A172 (cell line): ENCODE measurements at places on chromosomes 7 and 10.

DNA sequence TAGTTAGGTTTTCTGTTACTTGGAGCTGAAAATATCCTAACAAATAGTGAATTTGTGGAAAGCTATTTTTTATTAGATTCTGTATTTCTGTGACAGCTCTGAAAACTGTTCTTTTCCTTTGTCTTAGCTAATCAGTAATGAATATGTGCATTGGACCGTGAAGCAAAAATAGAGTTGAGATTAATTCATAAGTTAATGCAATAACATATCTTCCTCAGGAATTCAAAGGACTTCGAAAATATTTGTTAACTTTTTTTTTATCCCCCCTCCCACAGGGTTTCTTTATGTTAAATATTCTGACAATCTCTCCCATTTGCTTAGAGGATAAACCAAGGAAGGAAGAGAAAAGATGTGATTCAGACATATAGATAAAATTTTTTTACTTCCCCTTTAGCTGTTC, 101.4 kb downstream of the PODXL start:
- DNase-seq, result no peak

DNA sequence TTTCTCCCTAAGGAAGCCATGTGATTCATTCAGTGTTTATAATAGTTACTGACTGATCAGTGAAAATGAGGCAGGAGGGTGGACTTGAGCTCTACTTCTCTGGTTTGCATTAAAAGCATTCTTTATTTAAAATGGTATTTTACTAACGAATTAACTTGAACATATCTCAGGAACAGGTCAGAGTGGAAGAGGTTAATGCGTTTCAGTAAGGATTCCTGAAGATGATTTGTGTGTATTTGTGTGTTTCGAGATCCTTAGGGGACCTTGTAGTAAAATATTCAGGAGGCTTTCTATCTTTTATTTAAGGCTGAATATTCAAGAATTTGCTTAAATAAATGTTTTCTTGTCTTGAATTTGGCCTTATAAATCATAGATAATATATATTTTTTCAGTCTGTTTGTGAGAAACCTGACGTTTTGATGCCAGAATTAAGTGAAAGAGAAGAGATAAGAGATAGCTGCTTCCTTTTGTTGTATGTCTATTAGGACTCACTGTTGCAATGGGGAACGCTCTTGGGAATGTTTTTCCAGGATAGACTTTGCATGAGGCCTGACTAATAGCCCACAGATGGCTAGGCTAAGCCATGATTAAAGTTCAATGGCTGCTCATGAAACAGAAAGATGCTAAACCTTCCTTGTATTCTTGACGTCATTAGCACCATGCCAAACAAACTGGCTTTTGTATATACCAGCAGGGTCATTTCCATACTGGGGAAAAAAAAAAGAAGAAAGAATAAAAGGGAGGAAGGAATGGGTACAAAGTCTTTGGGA, 93.8 kb upstream of the MTPN start:
- DNase-seq, result no peak

DNA sequence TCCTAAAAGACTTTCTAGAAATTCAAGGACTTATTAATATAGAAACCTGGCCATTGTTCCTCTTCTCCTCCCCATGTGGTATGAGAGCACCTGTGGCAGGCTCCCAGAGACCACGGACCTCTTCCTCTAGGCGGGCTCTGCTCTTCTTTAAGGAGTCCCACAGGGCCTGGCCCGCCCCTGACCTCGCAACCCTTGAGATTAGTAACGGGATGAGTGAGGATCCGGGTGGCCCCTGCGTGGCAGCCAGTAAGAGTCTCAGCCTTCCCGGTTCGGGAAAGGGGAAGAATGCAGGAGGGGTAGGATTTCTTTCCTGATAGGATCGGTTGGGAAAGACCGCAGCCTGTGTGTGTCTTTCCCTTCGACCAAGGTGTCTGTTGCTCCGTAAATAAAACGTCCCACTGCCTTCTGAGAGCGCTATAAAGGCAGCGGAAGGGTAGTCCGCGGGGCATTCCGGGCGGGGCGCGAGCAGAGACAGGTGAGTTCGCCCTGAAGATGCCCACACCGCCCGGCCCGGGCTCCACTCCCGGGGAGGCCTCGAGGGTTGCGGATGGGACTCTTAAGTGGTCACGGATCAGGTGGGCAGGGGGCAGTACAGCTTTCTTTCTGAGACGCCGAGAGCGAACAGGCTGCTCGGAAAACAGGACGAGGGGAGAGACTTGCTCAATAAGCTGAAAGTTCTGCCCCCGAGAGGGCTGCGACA, at the start of gene SLC26A4:
SLC26A4 (plus strand) TSS at position 448 of the 700 bp plus-strand sequence. CDS start 814 bp downstream, outside the sequence.
- DNase-seq, result no peak

DNA sequence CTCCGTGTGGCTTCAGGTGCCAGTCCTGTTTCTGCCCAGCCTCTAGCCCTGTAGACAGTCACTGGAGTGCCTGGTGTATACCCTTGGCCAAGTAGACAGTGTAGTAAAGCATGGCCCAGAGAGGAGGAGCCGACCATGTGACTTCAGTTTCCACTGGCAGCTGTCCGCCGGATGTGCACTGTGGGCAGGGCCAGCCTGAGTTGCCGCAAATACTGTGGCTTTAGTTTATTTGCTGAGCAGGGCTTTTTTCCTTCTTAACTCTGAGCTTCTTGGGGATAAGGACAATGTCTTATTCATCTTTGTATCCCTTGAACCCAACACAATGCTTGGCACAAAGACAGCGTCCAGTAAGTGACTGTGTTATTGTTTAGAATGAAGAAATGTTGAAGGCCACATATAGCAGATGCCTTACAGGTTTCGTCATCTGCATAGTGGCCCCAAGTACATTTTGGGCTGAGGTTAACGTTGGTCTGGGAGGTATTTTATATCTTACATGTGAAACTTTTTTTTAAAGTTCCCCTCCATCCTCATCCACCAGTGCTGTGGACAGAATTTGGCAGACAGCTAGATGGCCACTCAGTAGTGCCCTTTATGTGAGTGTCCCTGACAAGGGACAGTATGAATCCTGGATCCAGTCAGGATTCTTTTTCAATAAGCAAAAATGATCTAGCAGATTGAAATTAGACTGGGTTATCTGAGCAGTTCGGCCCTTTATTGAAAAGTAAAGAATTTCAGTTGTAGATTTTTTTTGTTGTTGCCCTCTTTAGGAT, 40.6 kb downstream of the CYP17A1 start:
- peak; percentile 37 for DNase-seq

- DNase-seq, result no peak
These were observed 86.5 kb downstream of the TMEM178B start for GRCh38 chr7:141160246-141160860.

DNA sequence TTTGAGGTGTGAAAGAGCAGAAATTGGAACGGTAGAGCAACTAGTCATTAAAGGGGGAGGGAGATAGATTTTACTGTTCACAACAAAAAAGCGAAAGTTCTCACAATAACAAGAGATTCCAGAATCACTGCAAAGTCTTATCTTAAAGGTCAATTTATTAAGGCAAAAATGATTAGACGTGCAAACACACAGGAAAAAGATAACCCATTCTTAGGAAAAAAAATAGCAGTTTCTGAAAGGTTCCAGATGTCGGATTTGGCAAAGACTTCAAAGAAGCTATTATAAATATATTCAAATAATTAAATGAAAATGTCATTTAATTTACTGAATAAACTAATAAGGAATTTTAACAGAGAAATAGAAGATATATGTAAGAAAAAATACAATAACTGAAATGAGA, 70.8 kb upstream of the GNAI1 start:
- no peak for DNase-seq

DNA sequence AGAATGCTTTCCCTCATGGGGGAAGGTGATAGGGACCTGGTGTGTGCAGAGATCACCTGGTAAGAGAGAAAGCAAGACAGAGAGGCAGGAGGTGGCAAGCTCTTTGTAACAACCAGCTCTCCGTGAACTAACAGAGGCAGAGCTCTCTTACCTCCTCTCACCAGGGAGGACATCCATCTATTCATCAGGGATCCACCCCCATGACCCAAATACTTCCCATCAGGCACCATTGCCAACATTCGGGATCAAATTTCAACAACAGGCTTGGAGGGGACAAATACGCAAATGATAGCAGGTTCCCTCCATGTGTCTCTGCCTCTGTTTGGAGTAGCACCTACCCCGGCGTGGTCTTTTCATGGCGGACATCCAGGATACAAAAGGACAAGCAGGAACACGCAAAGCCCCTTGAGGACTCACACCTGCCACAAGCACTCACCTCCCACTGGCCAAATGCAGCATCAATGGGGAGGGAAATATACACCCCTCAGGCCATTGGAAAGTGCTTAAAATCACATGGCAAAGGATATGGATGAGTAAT, 431.2 kb upstream of the AUTS2 start:
- no peak for DNase-seq

GRCh38 chr10:126380352-126381076, 7.8 kb downstream of the ADAM12 start:
- DNase-seq, result no peak

GRCh38 chr7:2354186-2354938, at the start of gene EIF3B:
TSS of gene EIF3B (plus strand) at chr7:2354827. CDS start at chr7:2354922, 95 bp downstream.
- DNase-seq, result peak; percentile 92

DNA sequence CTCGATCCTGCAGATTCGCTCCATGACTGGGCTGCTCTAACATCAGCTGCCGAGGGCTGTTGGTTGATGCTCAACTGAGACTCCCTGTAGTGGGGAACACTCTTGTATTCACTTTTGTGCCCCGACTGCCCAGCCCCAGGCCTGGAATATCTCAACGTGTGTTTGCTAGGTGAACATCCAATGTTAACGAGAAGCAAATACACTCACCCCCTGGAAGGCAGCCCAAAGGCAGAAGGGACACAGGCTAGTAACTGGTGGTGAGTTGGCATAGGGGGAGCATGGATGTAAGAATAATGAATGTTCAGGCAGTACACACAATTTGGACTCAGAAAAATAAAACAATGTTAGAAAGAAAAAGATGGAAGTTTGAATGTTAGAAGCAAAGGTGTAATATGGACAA, 24.0 kb upstream of the RBM33 start:
- DNase-seq, result no peak

- no peak for DNase-seq
These were observed 91.9 kb downstream of the CSTF2T start for GRCh38 chr10:51607463-51607835.

DNA sequence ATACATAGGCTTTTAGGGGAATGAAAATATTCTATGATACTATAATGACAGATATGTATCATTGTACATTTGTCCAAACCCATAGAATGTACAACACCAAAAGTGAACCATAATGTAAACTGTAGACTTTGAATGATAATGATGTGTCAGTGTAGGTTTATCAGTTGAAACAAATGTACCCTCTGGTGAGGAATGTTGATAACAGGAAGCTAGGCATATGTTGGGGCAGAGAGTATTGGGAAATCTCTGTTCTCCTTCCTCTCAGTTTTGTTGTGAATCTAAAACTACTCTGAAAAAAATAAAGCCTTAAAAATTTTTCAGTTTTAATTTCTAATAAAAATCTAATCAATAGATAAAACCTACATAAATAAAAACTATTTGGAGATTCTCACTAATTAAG, 36.9 kb downstream of the C1GALT1 start:
- DNase-seq, result no peak

DNA sequence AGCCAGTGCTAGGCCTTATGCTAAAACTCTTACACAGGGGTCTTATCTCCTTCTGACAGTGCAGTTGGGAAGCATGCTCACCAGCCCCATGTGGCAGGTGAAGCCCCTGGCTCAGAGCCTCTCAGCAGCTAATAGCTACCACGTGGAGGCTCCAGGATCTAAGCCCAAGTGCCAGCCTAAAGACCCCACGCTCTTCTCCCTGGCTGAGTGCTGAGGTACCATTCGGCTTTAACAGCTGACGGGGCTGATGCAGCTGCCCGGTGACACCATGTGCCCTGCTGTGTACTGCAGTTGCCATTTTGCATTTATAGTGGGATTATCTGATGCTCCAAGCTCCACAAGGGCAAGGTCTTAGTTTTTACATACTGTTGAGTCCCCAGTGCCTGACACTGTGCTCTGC, 515.7 kb upstream of the GALNT17 start:
- DNase-seq, result no peak

DNA sequence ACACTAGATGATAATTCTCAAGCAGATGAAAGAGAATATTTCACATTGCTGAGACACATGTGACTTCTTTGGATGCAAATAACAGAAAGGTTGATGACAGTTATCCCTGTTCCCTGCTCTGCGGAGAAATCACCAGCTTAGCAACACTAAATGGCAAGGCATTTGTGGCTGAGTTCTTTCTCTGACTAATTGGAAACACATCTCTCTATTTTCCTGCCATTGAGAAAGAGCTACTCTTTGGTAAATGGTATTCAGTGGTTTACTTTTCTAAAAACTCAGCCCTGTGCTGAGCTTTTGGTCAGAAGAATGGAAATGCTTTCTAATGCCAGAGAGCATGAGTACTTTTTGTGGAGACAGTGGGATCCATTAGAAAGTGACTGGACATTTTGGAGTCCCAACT, 771.4 kb downstream of the LRMDA start:
- no peak for DNase-seq

- DNase-seq, result no peak
These were observed 6.0 kb downstream of the GAD2 start for GRCh38 chr10:26222563-26222962.

- DNase-seq, result peak; percentile 60
These were observed 41.9 kb downstream of the MET start for GRCh38 chr7:116713918-116714317.

GRCh38 chr7:34840176-34840785, 182.3 kb downstream of the NPSR1 start:
- no peak for DNase-seq

DNA sequence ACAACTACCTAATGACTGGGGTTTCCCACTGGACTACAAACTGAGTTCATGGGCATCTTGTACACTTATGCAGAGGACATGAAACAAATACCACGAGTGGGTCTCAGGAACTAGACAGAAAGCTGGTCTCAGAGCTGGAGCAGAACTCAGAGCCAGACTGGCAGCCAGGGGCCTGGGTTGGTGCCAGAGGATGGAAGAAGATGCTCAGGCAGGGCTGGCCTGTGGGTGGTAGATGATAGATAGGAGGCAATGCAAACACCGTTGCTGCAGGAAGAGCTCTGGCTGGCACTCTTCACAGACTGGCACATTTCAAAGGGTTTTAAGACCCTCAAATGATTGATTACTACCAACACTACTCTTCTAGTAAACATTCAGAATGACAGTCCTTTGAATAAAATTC, 28.8 kb downstream of the ENO4 start:
- DNase-seq, result no peak

DNA sequence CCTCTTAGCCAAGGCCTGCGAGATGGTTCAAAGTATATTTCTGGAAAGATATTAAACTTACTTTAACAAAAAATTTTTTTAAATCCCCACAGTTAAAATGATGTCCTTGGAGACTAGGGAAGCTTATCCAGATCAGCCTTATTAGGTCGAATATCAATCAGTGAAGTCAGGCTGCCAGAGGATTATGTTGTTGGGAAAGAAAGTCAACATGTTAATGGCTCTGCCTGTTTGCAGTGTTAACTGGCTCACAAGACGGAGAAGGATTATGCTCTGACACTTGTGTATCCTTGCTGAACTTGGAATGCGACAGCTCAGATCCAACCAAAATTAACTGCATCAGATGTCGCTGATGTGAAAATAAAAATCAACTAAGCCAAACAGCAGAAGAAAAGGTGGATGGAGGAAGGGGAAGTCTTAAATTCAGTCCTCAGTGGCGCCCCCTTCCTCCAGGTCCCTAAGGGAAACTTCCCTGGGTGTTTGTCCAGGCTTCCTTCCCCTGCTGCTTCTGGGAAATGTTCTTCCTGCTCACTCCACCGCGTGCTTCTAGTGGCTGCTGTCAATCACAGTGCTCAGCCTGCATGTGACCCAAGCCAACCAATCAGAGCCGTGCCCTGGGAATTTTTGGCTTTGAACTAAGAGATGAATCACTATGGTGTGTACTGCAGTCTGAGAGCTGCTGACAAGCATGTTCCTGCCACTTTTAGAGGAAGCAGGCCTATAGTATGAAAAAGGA, 690.4 kb upstream of the NRP1 start:
- DNase-seq, result peak; percentile 18

- DNase-seq, result no peak
These were observed 290.0 kb upstream of the GLI3 start for GRCh38 chr7:42527004-42527403.
